H9 (cell line): ENCODE measurements at places on chromosomes 1 and 21. TPM values are rescaled to one million over a fixed set of nuclear protein-coding genes. Genes with fewer than 3 reads are reported as not detected.

Gene PGLYRP4
- total RNA-seq: not detected in 2 replicates

Gene AADACL4
- not detected in 2 replicates for total RNA-seq

Gene MPL
- total RNA-seq: 0.35 TPM in 1 of 2 replicates, not detected in the other

Gene SLC25A33
- 8.8 and 9.4 TPM in 2 replicates for total RNA-seq

Gene TMPRSS2
- total RNA-seq: 10.2 and 12.1 TPM in 2 replicates

Gene TMPRSS15
- total RNA-seq: not detected in 2 replicates

Gene KRTAP13-2
- not detected in 2 replicates for total RNA-seq

Gene KCNK2
- 0.37 and 0.44 TPM in 2 replicates for total RNA-seq

Gene FAM163A
- 0.44 and 0.46 TPM in 2 replicates for total RNA-seq

Gene EPHA8
- total RNA-seq: 3.4 and 3.6 TPM in 2 replicates

Gene OR2L8
- 0.24 TPM in 1 of 2 replicates, not detected in the other for total RNA-seq

Gene GUCA2B
- total RNA-seq: not detected in 2 replicates

Gene DPT
- total RNA-seq: not detected in 2 replicates

Gene APOBEC4
- total RNA-seq: not detected in 2 replicates

Gene MNDA
- total RNA-seq: not detected in 2 replicates

Gene THAP3
- total RNA-seq: 14.0 and 15.3 TPM in 2 replicates

Gene CYP4A22
- total RNA-seq: not detected in 2 replicates

Gene ECE1
- 27.7 and 31.1 TPM in 2 replicates for total RNA-seq
